ENCODE measurements at places on chromosomes 1 and 21. TPM values are rescaled to one million over a fixed set of nuclear protein-coding genes. Genes with fewer than 3 reads are reported as not detected.

AADACL4 gene
- total RNA-seq: not detected

FCGR3B gene
- total RNA-seq: not detected

KCNQ4 gene
- 0.06 TPM for total RNA-seq

FAM72D gene
- 0.81 TPM for total RNA-seq

RPE65 gene
- not detected for total RNA-seq

PADI3 gene
- not detected for total RNA-seq

C1orf226 gene
- total RNA-seq: 0.43 TPM

C8B gene
- not detected for total RNA-seq

TEX38 gene
- not detected for total RNA-seq

CD84 gene
- not detected for total RNA-seq

NCF2 gene
- 1.1 TPM for total RNA-seq

TGFBR3 gene
- total RNA-seq: 5.8 TPM

SLC44A5 gene
- not detected for total RNA-seq

LCE3D gene
- not detected for total RNA-seq

OR14K1 gene
- not detected for total RNA-seq

SLAMF6 gene
- total RNA-seq: not detected

PDC gene
- 0.24 TPM for total RNA-seq

KLHDC8A gene
- total RNA-seq: not detected

GCSAML gene
- not detected for total RNA-seq

KCNK1 gene
- not detected for total RNA-seq

GBP7 gene
- total RNA-seq: not detected

CFAP141 gene
- not detected for total RNA-seq

SPRR5 gene
- not detected for total RNA-seq

NEGR1 gene
- total RNA-seq: 58.9 TPM

MYOC gene
- total RNA-seq: not detected

GMEB1 gene
- total RNA-seq: 11.9 TPM

KANK4 gene
- total RNA-seq: not detected

AADACL3 gene
- not detected for total RNA-seq

RFX5 gene
- total RNA-seq: 40.6 TPM

RASAL2 gene
- total RNA-seq: 29.8 TPM

HTR6 gene
- not detected for total RNA-seq

KCNJ6 gene
- not detected for total RNA-seq

SPATA1 gene
- total RNA-seq: 0.74 TPM

BRDT gene
- total RNA-seq: not detected

AMY1C gene
- total RNA-seq: not detected

PSMB2 gene
- 97.2 TPM for total RNA-seq

GJA8 gene
- total RNA-seq: not detected

ZNF124 gene
- 13.4 TPM for total RNA-seq

CNR2 gene
- not detected for total RNA-seq

MPL gene
- not detected for total RNA-seq

TMEM125 gene
- not detected for total RNA-seq

USH2A gene
- 0.03 TPM for total RNA-seq

LHX8 gene
- not detected for total RNA-seq

TRABD2B gene
- total RNA-seq: not detected

OR2L8 gene
- total RNA-seq: not detected

RBM11 gene
- total RNA-seq: not detected

KIF2C gene
- 17.3 TPM for total RNA-seq

All from HFFc6 (cell line).